Eye (tissue), 1 donor: ENCODE measurements at places on chromosomes 4 and X.

- DNase-seq = peak; percentile 14
Observed at GRCh38 chr4:159776961-159777360, 674.1 kb downstream of the RAPGEF2 start.

DNA sequence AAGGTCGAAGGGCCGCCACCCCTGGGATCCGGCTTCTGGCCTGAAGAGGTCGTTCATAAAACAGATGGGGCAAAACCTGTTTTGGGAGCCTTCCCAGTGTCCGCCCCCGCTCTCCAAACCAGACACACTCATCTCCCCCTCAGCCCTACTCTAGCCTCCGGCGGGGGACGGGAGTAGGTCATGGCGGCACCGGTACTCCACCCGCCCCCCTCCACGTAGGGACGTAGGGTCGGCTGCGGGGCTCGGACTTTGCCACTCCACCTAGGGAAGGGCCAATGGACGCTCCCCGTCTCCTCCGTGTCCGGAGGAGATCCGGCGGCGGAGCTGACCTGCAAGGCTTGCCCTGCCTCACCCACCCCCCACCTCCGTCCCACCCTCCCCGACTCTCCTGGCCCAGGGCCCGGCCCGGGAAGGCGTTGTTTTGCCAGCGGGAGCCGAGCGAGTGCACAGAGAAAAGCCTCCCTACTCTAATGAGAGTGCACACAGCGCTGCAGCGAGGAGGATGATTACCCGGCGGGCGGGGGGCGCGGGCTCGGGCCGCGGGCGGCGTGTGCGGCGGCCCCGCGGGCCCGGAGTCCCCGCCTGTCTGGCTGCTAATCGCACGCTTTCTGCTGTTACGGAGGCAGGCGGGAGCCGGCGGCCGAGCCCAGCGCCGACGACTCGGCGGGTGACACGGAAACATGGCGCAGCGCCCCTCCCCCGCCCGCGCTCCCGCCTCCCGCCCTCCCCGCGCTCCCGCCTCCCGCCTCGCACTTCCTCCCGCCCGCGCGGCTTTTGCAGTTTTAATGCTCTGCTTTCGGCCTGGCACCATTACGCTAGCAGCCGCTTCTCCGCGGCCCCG lies 8.3 kb upstream of the BCOR start:
- DNase-seq = peak; percentile 88

- DNase-seq = no peak
Observed at GRCh38 chr4:153758688-153759406, 977 bp downstream of the RNF175 start.

GRCh38 chr4:150479657-150480056 lies 102.3 kb upstream of the MAB21L2 start:
- DNase-seq = no peak

GRCh38 chrX:17605676-17606075 lies 131.6 kb upstream of the SCML1 start:
- DNase-seq = no peak

DNA sequence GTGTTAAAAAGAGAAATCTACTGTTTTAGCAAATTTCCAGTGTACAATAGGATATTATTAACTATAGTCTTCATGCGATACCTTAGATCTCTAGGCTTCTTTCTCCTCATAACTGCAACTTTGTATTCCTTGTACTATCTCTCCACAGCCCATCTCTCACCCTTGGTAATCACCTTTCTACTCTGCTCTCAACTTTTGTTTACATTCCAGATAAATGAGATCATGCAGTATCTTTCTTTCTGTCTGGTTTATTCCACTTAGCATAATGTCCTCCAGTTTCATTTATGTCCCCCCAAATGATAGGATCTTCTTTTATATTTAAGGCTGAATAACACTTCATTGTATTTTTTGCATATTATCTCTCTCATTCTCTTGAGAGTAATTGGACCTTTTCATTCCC lies 165.5 kb downstream of the HS3ST1 start:
- DNase-seq = no peak

DNA sequence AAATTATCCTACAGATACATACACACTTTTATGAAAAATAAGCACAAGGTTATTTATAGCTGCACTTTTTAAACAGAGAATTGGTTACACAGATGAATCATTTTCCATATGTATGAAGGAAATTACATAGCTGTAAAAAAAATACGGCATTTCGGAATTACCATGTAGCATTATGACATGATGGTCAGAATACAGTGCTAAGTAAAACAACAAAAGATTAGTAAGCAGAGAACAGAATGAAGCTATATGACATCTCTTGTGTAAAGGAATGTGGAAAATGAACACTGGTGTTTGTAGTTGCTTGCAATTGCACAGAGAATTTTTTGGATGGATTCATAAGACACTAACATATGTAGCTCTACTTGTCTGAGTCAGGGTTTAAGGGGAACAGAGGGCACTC lies 1222.0 kb upstream of the PRKX start:
- no peak for DNase-seq

DNA sequence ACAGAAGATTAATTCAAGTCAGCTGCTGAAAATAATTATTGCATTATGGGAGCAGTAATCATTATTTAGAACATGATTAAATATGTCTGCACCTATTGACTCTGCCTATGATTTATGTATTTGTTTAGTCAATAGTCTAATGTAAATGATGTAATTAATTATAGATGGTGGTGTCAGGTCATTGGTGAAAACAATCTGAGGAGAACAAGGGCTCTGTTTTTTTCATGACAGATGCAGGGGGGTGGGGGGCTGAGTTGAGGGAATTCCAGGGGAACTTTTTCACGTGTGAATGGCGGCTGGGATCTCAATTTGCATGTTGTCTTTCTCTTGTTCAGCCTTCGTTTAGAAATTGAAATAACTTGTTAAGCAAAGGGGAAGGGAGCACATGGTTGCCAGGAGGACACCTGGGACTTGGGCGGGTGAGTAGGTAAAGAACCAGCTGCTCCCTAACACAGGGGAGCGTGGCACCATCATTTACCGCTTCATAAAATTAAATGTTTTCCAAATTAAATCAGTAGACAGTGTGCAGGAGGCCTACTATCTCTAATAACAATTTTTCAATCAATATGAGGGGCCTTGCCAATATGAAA lies 65.4 kb downstream of the NKX6-1 start:
- no peak for DNase-seq

- DNase-seq = no peak
Observed at GRCh38 chrX:135324463-135324862, 15.2 kb downstream of the ETDC start.

DNA sequence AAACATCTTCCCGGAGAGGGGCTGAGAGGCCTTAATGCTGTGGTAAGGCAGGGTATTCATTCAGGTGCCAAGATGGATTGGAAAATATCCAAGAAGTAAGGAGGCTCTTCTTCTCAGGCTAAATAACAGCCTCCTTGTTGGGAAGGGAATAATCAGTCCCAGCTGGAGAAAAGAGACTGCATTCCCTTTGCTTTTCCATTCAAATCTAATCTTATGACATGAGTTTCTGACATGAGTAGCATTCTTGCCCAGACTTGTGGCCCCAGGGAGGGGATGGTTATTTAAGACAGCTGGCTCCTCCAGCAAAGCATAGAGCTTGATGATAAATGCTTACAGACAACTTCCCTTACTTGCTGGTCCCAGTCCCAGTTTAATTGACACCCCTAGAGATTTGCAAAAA lies 98.3 kb downstream of the DCLK2 start:
- peak; percentile 86 for DNase-seq

- no peak for DNase-seq
Observed at GRCh38 chrX:40237731-40238178, 140.0 kb upstream of the BCOR start.
